Mesenteric fat pad (tissue), 1 donor: ENCODE measurements at places on chromosomes 16 and 17. TPM values are rescaled to one million over a fixed set of nuclear protein-coding genes. Genes with fewer than 3 reads are reported as not detected.

The CD300A gene
- total RNA-seq = 19.0 TPM

GRCh38 chr17:71392715-71393567 is 727.9 kb upstream of the SOX9 start:
- DNase-seq = no peak

The CEP112 gene
- total RNA-seq = 37.3 TPM

- no peak for DNase-seq
These were observed 21.6 kb upstream of the BAHCC1 start for GRCh38 chr17:81373536-81374160.

The RPGRIP1L gene
- total RNA-seq = 5.5 TPM

DNA sequence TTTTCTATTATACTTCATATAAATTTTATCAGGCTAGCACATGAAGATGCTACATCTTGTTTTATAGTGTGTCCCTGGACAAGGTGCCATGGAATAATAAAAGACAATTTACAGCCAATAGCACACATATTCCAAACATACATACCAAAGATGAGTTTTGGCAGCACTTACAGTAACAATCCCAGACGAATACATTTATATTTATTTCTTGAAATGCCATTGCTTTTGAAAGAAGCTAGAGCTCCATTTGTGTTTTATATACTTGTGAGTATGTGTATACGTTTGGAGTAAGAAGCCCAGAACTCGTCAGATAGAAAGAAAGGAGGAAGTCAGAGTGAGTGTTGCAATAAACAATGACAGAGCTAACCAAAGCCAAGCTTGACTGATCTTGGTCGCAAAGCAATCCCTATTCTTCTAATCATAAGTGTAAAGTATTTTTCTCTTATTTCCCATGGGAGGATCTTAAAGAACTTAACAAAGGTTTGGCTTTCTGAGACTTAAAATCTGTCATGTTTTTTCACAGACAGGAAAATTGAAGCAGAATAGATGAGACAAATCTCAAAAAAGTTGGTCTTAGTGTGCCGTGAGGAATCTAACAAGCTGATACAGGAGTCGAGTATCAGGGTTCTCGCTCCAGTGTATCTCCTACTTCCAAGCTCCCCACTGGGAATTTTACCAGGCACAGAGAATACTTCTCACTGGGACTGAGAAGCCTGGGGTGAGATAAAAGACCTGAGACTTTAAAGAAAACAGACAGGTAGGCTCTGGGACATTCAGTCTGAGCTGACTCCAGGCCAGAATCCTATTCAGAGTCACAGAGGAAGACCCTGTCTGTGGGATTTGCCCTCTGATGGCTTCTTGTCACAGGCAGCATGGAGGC is 175.4 kb downstream of the AATF start:
- DNase-seq = no peak

DNA sequence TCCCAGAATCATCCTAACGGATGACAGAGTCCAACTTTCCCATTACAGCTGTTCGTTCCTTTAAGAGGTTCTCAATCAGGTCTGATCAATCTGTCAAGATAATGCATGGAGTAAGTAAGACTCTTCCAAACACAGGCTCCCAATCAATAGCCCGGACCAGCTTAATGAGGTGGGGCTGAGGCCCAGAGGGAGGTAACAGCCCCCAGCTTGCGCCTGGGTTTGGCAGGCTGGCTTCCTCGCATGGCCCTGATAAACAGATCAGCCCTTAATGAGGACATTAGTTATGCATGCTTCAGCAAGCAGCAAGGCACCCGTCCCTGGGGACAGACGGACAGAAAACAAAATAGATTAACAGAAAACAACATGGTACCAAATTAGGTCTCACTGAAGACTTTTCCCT is 145.7 kb downstream of the ZFHX3 start:
- no peak for DNase-seq

DNA sequence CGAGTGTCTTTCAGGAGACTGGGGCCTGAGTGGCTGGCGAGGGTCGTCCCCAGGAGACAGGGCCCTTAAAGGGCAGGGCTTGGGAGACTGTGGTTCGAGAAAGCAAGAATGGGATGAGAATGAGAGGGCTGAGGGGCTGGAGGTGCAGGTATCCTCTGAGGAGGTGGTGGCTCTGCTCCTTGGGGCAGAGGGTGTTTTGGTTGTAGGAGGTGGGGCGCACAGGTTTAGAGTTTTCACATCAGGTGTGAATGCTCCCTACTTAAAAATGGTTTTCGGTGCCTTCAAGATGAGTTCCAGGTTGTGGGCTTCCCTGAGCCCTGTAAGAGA is 430 bp downstream of the BCAS3 start:
- DNase-seq = no peak

The ZMYND15 gene
- 2.9 TPM for total RNA-seq

DNA sequence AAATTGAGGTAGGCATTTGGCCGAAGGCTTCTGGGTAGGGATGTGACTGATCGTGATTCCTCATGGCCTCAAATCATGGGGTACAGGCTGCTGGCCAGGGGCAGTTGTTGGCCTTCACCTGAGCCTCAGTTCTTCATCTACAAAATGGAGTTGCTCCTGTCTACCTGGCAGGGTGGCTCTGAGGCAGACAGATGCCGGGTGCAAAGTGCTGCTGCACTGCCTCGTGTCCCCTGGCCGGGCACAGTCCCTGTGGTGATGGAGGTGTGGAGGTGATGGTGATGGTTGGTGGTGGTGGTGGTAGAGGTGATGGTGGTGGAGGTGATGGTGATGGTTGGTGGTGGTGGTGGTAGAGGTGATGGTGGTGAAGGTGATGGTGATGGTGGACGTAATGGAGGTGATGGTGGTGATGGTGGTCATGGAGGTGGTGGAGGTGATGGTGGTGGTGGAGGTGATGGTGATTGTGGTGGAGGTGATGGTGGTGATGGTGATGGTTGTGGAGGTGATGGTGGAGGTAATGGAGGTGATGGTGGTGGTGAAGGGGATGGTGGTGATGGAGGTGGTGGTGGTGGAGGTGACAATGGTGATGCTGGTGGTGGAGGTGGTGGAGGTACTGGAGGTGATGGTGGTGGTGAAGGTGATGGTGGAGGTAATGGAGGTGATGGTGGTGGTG is 52.6 kb downstream of the RNF213 start:
- DNase-seq = peak; percentile 39

The DHRS11 gene
- 16.3 TPM for total RNA-seq

The SMARCE1 gene
- total RNA-seq = 73.5 TPM

The TTYH2 gene
- total RNA-seq = 5.6 TPM

The PRSS27 gene
- 0.48 TPM for total RNA-seq

DNA sequence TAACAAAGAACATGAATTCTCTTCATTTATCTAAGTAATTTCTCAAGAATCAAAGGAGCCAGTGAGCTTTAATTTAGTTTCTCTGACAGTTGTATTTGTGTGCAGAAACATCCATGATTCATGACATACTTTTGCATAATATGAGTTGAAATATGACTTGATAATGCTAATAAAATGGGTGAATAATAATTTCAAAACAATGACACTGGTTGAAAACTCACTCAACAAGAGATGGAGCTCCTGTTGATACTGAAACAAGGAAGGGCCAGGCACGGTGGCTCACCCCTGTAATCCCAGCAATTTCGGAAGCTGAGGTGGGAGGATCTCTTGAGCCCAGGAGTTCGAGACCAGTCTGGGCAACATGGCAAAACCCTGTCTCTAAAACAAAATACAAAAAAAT is 147.0 kb downstream of the MAP2K6 start:
- DNase-seq = no peak

DNA sequence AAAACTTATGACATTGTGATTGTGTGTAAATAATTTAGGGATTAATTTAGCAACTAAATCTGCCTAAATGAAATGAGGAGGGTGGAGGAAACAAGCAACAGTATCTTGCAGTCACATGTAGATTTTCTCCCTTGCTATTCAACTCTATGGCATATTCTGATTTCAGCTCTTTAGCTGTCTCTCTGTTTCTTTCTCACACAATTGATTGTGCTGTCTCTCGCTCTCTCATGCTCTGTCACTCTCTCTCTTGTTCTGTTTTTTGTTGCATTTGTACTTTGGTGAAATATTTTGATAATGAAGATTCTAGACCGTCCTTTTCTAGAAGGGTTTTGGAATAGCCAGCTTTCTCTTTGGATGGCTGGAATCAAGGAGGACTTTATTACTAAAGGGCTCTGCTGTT is 70.6 kb downstream of the BCAS3 start:
- no peak for DNase-seq

DNA sequence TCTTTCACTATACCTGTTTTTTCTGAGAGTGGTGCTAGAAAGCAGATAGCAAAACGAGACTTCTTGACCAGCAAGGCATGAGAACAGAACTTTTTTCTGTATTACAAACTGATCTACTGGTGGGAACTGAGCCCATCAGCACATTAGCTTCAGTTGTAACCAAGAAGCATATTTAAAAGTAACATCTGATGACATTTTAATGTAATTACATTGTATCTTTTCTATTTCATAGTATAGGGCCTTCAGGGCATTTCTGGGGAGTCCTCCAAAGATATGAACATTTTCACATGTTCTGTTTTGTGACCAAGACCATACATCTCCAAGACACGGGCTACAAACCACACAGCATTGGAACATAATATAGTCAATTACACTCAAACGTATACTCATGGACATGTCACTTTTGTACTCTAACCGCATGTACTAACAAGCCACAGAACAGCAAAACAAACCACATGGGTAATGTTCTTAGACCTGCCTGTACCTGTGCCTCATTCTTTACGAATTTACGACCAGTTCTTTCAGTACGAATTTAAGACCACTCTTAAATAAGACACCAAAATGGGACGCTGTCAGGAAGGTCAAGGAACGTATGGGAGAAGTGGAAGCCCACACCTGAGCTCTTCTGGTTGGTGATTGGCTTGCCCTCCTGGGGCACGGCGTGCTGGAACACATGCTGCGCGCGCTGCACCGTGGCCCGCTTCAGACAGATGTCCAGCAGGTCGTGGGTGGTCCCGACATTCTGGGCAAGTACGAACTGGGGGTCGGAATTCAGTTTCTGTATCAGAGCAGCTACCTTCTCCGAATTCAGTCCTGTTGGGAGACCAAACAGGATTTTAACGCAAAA is 825 bp downstream of the BLMH start:
- no peak for DNase-seq

The HSD11B2 gene
- total RNA-seq = 0.71 TPM
